ENCODE measurements at places on chromosomes 4 and X. TPM values are rescaled to one million over a fixed set of nuclear protein-coding genes. Genes with fewer than 3 reads are reported as not detected.

RAB39B gene
- 1.6 TPM for total RNA-seq

PNCK gene
- total RNA-seq: 0.43 TPM

ADGRG4 gene
- not detected for total RNA-seq

GAGE12J gene
- not detected for total RNA-seq

IGSF1 gene
- not detected for total RNA-seq

ASB5 gene
- total RNA-seq: 3.6 TPM

ATOH1 gene
- not detected for total RNA-seq

RHOXF2B gene
- total RNA-seq: not detected

PCYT1B gene
- total RNA-seq: not detected

ABLIM2 gene
- total RNA-seq: 1.2 TPM

ZAR1 gene
- total RNA-seq: not detected

DNA sequence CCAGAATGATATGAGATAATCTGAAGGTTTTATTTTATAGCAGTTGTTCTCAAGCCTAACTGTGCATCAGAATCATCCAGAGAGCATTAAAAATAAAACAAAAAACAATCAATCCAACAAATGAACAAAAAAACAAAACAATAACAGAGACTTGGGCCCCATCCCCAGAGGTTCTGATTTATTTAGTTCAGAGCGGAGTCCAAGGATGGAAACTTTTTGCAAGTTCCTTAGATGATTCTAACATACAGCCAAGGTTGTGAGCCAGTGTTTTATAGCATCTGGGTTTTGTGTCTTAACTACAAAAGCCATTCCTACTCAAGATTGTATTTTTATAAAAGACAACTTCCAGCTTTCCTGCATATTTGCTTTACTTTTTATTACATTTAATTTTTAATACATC lies 59.4 kb upstream of the GRPR start:
- no peak for DNase-seq

GRCh38 chr4:7777017-7777710 lies 162.5 kb downstream of the AFAP1 start:
- DNase-seq: no peak

GRCh38 chr4:42390622-42391354 lies 6.5 kb upstream of the SHISA3 start:
- no peak for DNase-seq

- DNase-seq: no peak
Measured at GRCh38 chr4:128823025-128823661, 13.6 kb downstream of the JADE1 start.

- DNase-seq: no peak
Measured at GRCh38 chrX:134632355-134632754, 25.9 kb downstream of the PLAC1 start.

GRCh38 chr4:76305971-76306881 lies at the start of gene STBD1:
STBD1 (plus strand) TSS chr4:76306733; CDS start chr4:76306770, 37 bp downstream.
- DNase-seq: peak; percentile 82

GRCh38 chr4:111404673-111405072 lies 740.6 kb upstream of the FAM241A start:
- no peak for DNase-seq

DNA sequence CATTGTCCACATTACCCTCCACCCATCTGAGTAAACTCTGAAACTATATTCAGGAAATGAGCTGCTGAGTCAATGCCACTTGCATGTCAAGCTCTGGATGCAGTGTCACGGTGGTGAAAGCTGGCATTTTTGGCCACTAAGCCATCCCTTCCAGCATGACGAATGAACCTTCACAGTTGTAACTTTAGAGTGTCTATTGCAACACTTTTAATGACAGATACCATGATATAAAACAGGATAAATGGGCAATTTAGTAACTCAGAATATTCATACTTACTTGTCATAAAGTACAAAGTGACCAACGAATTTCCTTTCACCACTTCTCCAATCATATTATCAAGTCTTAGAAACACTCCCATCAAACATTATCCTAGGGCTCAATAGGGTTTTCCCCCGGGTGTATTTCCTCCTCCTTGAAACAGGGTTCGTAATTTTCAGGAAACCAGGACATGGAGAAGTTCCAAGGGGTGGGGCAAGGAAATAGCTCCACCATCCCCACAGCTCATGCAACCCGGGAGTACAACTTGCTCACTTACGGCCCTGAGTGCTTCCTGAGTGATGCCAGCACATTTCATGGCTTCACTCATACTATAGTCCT lies 73.1 kb downstream of the MTHFD2L start:
- DNase-seq: peak; percentile 63

- DNase-seq: no peak
Measured at GRCh38 chrX:56000174-56000573, 232.0 kb upstream of the KLF8 start.

DNA sequence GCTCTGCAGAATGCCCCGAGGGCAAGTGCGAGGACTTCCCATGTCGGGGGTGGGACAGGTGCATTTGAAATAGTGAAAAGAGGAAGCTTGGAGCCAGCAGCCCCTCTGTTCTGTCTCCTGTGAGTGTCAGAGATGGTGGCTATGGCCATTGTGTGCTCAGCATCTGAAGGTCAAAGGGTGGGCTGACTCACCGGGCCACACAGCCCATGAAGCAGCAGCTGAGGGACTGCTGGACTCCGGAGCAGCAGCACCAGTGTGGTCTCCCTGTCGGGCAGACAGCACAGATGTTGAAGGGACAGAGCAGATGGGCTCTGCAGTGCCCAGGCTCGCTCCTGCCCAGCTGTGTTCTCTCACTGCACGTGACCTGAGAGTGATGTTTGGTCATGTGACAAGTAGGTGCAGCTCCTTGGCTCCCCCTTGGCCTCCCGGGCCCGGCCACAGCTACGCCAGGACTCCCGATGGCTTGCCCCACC lies 53.5 kb downstream of the TBC1D14 start:
- no peak for DNase-seq

DNA sequence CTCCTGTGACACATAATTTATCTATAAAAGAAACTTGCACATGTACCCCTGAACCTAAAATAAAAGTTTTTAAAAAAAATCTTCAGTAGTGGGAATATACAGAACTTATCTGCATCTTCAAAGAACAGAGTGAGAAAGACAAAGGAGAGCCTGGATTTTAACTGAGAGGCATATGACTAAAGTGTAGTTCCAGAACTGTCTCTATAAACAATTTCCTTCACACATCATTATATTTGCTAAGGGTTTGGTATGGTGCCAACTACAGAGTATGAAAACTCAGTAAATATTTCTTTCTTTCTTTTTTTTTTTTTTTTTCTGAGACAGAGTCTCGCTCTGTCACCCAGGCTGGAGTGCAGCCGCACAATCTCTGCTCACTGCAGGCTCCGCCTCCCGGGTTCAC lies 49.9 kb upstream of the NFKB1 start:
- DNase-seq: no peak

DNA sequence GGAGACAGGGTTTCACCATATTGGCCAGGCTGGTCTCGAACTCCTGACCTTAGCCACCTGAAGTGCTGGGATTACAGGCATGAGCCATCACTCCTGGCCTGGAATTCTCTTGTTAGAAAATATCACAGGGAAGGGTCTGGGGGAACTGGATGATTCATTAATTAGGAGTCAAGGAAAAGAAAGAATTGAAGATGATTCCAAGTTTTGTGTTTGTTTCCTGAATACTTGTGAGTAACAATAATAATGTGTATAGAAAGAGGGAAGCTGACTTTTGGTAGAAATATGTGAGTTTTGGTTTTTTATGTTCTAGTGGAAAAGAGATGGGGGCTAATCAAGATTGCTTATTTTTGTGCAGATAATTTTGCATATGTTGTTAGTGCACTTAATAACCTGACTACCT lies 77.3 kb upstream of the CLNK start:
- DNase-seq: peak; percentile 42

DNA sequence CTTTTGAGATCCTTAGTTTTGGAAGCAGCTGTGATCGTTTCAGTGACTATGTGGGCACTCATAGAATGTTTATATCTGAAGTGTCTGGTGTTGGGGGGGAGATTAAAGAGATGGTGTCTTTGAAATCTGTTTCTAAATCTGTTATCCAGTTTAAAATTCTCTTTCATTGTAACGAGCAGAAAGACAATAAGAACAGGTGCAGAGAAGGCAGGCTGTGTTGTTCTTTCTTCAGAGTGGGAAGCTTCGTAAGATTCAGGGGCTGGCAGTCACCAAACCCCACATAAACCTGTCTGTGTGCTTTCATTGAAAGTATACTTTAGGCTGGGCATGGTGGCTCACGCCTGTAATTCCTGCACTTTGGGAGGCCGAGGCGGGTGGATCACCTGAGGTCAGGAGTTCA lies 16.3 kb upstream of the DHRSX start:
- no peak for DNase-seq

- DNase-seq: no peak
Measured at GRCh38 chr4:8081621-8082516, 76.7 kb downstream of the ABLIM2 start.

GRCh38 chrX:72021975-72022374 lies 109.7 kb downstream of the RTL5 start:
- DNase-seq: no peak

DNA sequence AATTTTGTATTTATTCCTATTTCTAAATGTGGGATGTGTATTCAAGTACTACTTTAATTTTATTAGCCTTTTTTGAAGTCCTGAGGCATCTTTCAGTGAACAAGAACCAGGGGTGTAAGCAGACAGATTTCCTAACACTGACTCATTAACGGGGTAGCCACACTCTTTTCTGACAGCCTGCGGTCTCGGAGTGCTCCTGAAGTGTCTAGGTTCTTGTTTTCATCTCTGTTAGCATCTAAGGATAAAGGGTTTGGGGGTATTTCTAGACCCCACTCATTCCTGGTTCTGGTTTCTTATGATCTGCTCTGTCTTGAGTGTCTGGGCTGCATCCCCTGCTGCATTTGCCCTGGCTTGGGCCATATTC lies 71.9 kb downstream of the GC start:
- DNase-seq: no peak

Data from MG63 (cell line).